ENCODE measurements at places on chromosomes 6 and 20.

DNA sequence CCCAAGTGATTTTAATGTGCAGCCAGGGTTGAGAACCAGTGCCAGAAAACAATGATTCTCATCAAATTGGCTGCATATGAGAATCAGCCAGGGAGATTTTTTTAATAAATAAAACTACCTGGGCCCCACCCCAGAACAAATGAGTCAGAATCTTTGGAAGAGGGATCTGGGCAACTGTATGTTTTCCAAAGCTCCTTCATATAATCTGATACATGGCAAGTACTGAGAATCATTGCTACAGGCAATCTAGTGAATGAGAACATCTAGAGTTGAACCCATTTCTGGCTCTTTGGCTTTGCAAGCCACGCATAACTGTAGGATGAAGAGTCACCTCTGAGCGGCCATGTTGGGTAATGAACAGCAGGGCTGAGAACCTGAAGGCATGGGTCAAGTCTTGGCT is 26.1 kb upstream of the DSP start:
- DNase-seq = no peak

DNA sequence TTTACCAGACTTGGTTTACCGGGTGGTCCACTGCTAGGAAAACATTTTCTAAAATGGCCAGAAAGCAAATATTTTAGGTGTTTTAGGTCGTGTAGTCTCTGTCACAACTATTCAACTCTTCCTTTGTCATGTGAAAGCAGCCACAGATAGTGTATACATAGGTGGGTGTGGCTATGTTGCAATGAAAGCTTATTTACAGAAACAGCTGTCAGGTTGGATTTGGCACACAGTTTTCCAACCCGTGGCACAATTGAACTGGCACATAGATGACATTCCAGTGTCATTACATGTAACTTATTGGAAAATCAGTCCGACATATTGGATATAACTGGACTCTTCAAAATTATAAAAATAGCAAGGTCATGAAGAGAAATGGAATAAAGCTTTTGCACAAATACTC is 68.9 kb upstream of the KCNQ5 start:
- no peak for DNase-seq

- DNase-seq = no peak
These were observed 250.4 kb downstream of the C6orf118 start for GRCh38 chr6:165059032-165059431.

GRCh38 chr20:62412194-62413024 is 5.3 kb upstream of the CABLES2 start:
- no peak for DNase-seq

DNA sequence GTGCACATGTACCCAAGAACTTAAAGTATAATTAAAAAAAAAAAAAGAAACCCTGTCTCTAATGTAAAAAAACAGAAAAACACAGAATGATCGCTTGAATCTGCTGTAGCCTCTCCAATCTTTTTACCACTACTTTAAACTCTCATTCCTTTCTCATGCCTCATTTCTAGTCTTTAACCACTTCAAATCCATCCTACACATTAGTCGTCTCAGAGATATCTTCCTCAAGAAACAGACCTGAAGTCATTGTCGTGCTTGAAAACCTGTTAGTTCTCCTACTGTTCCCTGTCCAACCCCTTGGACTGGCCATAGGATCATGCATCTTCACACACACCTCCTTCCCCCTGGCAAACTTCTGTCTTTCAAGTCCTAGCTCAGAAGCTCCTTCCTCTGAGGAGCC is 112.1 kb upstream of the BCLAF1 start:
- no peak for DNase-seq

- DNase-seq = no peak
These were observed 48.9 kb downstream of the ELOVL2 start for GRCh38 chr6:10995114-10995707.

DNA sequence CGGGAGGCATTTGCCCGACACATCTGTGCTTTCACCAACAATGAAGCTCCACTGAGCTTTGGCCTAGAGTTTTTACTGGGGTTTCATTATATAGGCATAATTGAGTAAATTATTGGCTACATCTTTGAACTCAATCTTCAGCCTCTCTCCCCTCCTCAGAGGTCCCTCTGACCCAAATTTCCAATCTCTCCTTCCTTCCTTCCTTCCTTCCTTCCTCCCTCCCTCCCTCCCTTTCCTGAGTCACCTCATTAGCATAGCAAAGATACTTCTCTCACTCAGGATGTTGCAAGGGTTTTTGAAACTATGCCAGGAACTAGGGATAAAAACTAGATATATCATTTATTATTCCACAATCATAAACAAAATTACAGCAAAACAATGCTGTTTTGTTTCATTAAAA is 238.2 kb upstream of the PRND start:
- no peak for DNase-seq

GRCh38 chr6:144360401-144360800 is 75.3 kb downstream of the UTRN start:
- no peak for DNase-seq

DNA sequence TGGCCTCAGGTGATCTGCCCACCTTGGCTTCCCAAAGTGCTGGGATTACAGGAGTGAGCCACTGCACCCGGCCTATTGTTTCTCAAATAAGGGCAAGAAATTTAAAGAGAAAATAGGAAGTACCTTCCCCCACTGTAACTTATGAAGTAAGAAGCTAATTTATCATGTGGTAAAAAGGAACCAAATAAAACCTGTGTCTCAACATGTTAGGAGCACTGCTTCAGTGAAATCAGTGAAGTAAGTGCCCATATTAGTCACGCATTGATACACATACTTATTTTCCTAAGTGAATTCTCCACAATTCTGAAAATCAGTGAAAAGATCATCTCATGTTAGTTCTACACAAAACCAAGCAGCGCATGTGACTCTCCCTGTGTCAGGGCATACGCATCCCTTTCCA is 14.2 kb upstream of the LPA start:
- DNase-seq = no peak

- DNase-seq = no peak
These were observed 105.8 kb downstream of the CARMIL1 start for GRCh38 chr6:25384967-25385366.

GRCh38 chr20:25247956-25248785 is at the start of gene PYGB:
Gene PYGB (plus strand): TSS chr20:25248085. CDS start chr20:25248179, 94 bp downstream.
- peak; percentile 97 for DNase-seq

GRCh38 chr6:129623008-129623732 is 86.8 kb downstream of the ARHGAP18 start:
- DNase-seq = peak; percentile 16

DNA sequence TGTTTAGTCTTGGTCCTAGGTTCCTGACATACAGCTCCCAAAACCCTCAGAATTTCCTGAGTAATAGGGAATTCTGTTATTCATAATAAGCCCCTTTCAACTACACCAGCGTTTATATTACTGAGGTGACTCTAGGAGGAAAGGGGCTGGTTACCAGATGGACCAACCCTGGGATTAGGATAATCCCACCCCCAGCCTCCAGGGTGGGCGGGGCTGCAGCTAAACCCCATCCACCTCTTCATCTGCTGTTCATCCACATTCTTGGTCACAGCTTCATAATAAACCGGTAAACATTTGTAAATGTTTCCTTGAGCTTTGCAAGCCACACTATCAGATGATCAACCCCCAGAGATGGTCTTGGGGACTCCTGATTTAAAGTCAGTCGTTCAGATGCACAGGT is 38.3 kb downstream of the NINL start:
- no peak for DNase-seq

GRCh38 chr6:73508776-73509175 is 12.1 kb downstream of the EEF1A1 start:
- no peak for DNase-seq

GRCh38 chr6:89205819-89206218 is 11.3 kb downstream of the GABRR1 start:
- no peak for DNase-seq

GRCh38 chr6:128379577-128379976 is 140.8 kb downstream of the PTPRK start:
- DNase-seq = no peak

GRCh38 chr20:38169636-38170193 is 4.6 kb upstream of the TGM2 start:
- DNase-seq = no peak

DNA sequence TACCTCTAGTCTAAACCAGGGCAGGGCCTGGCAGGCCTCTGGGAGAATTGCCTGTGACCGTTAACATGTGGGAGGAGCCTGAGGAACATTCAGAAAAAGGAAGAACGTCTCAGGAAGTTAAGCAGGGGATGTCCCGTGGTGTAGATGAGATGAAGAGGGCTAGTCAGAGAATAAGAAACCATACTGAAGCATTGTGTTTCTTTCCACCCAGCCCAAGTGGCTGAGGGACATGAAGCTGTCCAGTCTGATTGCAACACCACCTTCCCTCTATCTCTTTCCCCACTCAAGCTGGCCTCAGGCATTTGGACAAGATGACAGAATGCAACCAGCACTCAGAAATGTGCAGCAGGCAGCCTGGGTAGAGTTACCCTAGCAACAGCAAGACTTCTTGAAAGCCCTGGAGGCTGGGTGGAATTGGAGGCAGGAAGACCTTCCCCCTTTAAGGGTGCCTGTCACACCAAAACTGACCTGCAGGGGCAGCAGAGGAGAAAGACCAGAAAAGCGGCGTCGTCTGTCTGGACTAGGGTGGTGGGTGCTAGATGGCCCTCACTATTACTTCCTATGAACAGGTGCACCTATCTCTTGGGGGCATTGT is 186.1 kb downstream of the UNC5CL start:
- peak; percentile 21 for DNase-seq

DNA sequence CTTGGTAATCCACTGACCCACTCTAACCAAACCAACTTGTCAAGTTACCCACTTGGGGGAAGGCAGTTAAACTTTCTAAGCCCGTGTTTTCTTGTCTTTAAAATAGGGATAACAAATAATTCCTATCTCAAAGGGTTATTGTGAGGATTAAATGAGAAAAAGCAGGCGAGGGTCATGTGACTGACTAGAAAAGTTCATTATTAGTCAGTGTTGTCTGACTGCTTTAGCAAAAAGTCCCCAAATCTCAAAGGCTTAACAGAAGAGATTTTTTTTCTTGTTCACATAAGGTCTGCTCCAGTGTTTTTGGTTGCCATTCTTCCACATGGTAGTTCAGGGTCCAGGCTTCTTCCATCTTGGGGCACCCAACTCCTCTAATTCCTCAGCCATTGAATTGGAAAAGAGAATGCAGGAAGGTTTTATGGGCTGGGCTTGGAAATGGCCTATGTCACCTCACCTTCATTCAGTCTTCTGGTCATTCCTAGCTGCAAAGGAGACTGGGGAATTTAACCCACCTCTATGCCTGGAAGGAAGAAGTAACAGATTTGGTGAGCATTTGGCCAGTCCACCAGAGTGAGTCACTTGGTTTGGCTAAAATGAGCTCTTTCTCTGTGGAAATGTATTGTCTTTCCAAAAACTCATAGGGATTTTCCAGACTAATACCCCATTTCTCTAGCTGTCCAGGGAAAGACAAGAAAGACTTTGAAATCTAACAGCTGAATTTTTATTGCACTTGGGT is 77.0 kb downstream of the CAP2 start:
- no peak for DNase-seq

DNA sequence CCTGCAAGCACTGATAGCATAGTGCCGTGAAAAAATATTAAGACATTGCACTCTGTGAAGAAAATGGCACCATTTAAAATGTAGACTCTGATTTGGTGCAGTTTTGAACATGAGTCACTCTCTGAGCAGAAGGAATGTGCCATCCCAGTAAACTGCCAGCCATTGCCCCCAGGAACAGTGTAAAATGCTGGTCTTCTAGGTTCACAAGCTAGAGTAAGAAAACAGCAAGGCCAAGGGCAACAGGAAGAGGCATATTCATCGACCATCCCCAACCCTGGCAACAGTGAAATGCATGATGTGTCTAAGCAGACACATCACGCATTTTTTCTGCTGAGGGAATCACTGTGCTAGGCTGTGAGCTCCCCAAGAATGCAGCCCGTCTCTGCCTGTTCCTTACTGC is 163.2 kb upstream of the RIN2 start:
- DNase-seq = no peak

DNA sequence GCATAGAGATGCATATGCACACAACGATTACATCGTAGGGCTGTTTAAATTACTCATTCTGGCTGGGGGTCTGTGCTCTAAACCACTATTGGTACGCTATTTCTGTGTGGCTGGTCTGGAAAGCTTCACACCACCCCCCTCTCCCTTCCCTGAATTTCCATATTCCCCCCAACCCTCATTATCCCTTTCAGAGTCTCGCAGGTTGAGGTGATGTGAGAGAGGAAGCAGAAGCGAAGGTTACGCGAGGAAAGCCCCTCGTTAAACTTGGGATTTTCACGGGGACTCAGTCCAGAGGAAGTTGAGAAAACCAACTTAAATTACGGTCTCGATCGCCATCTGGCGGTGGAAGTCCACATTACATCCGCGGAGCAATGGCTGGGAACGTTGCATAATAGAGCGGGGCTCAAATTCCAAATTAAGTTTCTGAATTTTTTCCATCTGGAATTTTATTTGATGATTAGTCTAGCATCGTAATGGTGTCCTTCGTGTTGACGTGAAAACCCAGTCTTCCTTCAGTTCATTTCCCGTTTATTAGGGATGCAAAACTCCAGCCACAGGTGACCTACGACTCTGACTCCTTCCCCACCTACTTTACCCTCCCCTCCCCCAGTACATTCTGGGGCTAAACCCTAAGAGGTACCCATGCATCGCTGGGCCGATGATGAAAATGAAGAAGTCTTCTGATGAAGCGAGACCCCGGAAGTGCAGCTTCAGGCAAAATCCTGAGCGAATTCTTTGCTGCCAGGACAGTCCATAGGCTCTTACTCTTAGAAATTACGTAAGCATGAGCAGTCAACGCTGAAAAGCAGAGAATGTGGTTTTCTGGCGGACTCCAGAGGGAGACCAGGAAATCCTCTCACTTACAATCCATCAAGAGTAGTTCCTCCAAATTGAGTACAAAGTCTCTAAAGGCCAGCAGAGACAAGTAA is 19.7 kb downstream of the HLA-DOB start:
- peak; percentile 53 for DNase-seq

- no peak for DNase-seq
These were observed 278.2 kb upstream of the PREP start for GRCh38 chr6:105681061-105681460.

DNA sequence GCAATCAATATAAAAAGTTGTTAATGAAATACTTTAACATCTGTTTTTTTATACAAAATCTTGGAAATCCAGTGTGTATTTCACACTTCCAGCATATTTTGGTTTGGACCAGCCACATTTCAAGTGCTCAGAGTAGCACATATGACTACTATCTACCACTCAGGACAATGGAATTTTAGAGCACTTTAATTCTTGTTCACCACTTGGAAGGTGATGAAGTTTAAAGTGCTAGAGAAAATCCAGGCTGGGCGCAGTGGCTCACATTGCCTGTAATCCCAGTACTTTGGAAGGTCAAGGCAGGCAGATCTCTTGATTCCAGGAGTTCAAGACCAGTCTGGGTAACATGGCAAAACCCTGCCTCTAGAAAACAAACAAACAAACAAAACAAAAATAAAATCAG is 6.1 kb upstream of the SLC35B3 start:
- no peak for DNase-seq

GRCh38 chr6:882084-882598 is 189.2 kb upstream of the EXOC2 start:
- no peak for DNase-seq

- peak; percentile 88 for DNase-seq
These were observed 704 bp upstream of the ZNF217 start for GRCh38 chr20:53594068-53595017.

GRCh38 chr6:53294095-53294494 is 54.7 kb downstream of the ELOVL5 start:
- no peak for DNase-seq

GRCh38 chr6:38175786-38176185 is 356.3 kb downstream of the ZFAND3 start:
- DNase-seq = no peak

- peak; percentile 63 for DNase-seq
These were observed 21.3 kb upstream of the RREB1 start for GRCh38 chr6:7086488-7086887.

GRCh38 chr6:84172574-84172973 is 54.9 kb downstream of the CEP162 start:
- no peak for DNase-seq
